Activated CD4-positive, alpha-beta T cell treated with anti-CD3 and anti-CD28 coated beads, Interleukin-2, Interleukin-6, amounts not matched to agents 100 ng/mL and 50 ng/mL, durations not matched to agents 16 hours and 8 hours (primary cell): ENCODE measurements at places on chromosomes 3 and 15.
A peak's percentile ranks its signal among the peaks of the same experiment; 100 is the strongest.

GRCh38 chr15:49826640-49827234 lies 205.9 kb downstream of the DTWD1 start:
- DNase-seq, result no peak

DNA sequence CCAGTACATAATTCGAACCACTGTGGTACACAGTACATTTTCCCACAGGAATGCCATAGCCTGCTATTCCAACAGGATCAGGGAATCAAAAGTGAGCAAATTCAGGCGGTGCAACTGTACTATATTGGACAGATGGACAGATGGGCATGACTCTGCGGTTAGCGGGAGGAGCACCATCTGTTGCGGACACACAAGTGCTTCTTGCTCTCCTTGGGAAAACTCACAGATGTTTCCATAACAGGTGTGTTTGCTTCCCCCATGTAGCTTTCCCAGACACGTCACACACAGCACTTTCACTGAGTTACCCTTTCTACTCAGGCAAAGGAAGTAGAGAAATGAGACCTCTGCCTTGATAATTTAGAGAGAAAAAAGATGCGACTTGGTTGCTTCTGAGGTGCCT lies 325.1 kb upstream of the THBS1 start:
- no peak for DNase-seq

- DNase-seq, result peak; percentile 13
Measured at GRCh38 chr3:71425491-71426071, 157.9 kb downstream of the FOXP1 start.

DNA sequence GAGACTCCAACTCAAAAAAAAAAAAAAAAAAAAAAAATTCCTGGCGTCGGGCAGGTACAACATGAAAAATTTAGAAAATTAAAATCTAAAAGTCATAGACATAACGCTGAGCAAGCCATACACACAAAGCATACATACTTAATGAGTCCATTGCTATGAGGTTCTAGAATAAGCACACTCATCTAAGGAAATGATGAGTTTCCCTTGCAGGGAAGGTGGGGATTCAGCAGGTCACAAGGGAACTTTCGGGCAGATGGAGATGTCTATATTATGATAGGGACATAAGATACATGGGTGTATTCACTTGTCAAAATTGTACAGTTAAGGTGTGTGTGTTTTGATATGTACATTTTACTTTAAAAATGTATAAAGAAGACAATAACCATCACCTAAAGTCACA lies 120.2 kb upstream of the LIPC start:
- DNase-seq, result no peak

GRCh38 chr3:40580494-40581091 lies 55.8 kb downstream of the ZNF621 start:
- peak; percentile 73 for DNase-seq

DNA sequence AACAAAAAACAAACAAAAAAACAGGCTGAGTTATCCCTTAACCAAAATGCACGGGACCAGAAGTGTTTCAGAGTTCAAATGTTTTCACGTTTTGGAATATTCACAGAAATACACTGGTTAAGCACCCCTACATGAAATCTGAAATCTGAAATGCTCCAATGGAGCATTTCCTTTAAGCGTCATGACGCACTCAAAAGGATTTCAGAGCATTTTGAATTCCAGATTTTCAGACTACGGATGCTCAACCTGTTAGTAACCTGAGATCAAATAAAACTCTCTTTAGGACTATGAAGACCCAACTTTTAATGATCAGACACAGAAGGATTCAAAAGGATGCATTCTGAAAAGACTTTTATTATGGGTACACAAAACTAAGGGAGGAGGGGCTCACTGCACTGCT lies 9.6 kb downstream of the CLPX start:
- no peak for DNase-seq

DNA sequence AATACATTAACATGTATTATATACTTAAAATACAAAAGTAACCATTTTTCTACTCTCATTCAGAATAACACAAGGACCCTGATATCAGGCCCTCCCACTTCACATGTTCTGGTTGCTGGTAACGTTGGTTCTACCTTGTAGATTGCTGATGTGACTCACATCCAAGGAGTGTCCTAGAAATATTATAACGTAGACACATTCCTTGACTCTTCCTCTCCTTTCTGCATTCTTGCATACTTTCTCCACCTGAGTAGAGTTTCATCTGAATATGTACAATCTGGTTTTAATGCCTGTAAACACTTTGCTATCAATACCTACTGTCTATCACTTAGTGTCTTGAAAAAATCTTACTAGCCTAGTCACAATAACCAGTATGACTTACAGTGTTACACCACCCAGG lies 35.0 kb upstream of the NEDD4 start:
- no peak for DNase-seq

GRCh38 chr15:51038974-51039319 lies 55.8 kb downstream of the TNFAIP8L3 start:
- no peak for DNase-seq

DNA sequence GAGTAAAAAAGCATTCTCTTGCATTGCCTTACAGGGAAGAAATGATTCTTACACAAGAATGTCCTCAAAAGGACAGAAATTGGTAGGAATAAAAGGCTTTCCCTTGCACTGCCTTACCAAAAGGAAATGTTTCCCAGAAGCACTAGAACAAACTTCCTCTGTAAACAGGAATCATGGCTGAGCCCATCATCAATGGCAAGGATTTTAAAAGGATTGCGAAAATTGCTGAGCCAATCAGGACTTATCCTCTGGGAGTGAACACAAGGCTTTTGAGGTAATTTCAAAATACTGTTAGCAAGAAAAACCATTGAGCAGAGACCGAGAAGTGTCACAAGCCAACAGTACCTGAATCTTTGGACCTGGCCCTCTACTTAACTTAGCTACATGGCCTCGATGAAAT lies 897.3 kb downstream of the ROBO1 start:
- DNase-seq, result no peak

GRCh38 chr15:77076323-77076915 lies 5.5 kb upstream of the TSPAN3 start:
- no peak for DNase-seq

DNA sequence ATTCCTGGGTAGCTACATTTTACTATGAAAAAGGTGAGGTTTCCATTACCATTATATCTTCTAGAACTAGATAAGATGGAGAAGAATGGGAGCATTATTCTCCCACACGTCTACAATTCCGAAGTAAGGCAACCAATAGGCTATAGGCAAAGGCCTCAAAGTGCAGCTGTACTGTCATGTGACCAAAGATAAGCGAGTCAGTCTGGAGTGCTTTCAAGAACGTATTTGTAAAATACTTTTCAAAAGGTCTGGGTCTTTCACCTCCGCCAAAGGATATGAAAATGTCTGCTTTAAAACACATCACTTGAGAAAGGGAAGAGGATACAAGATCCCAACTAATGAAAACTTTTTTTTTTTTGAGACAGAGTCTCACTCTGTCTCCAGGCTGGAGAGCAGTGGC lies 9.9 kb downstream of the CCPG1 start:
- DNase-seq, result no peak

DNA sequence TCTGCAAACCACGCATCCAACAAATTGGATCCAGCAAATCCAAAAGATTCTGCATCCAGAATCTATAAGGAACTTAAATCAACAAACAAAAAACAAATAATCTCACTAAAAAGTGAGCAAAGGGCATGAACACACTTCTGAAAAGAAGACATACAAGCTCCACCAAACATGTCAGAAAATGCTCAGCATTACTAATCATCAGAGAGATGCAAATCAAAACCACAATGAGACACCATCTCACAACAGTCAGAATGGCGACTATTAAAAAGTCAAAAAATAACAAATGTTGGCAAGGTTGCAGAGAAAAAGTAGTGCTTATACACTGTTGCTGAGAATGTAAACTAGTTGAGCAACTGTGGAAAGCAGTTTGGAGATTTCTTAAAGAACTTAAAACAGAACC lies 21.6 kb upstream of the SLC25A36 start:
- no peak for DNase-seq

DNA sequence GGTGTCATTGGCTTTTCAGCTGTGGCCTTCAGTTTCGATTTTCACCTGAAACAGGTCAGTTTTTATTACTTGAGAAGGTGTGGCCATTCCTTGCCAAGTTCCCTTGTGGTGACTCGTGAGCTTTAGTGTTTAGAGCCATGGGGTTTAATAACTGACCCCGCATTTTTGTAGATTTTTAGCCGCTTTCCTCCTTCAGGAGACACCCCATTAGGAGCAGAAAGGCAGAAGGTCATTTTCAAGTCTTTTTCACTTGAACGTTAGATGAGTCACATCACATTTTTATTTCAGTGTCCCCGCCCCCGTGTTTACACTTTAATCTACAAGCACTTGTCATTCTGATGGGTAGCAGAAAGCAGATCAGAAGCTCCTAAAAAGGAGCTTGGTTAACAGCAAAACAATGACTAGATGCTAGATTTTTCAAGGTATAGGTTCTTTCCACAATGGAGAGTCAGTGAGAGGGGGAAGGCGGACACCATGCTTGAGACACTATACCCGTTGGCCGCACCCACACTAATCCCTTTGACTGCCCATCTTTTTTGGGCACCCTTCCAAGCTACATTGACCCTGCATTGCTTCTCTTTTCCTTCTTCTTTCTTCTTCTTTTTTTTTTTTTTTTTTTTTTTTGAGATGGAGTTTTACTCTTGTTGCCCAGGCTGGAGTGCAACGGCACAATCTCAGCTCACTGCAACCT lies 132.7 kb downstream of the GHSR start:
- peak; percentile 16 for DNase-seq

DNA sequence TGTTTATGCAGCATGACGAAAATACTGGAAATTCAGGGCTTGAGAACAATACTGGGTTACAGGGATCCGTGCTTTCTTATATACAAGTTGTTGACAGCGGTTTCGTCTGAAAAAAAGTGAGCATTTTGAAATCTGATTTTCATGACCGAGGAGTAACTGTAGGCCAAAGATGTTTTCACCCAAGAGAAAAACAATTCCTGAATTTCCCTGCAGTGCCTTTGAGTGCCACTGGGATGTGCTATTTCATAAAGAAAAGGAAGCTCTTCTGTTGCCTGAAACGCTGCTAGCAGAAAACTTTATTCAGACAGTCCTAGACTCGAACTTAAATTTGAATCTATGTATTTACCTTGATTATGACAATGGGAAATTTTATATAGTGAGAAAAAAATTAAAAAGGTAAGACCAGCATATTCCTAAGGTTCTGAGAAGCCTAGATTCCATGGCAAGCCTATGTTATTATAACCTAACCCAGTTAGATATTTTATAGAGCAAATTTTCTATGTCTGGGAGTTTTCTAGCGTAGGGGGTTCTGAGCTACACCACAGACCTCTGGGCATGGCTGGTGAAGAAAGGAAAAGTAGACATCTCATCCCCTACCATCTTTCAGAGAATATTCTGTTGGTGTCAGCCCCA lies 30.2 kb downstream of the KCNAB1 start:
- DNase-seq, result peak; percentile 45

DNA sequence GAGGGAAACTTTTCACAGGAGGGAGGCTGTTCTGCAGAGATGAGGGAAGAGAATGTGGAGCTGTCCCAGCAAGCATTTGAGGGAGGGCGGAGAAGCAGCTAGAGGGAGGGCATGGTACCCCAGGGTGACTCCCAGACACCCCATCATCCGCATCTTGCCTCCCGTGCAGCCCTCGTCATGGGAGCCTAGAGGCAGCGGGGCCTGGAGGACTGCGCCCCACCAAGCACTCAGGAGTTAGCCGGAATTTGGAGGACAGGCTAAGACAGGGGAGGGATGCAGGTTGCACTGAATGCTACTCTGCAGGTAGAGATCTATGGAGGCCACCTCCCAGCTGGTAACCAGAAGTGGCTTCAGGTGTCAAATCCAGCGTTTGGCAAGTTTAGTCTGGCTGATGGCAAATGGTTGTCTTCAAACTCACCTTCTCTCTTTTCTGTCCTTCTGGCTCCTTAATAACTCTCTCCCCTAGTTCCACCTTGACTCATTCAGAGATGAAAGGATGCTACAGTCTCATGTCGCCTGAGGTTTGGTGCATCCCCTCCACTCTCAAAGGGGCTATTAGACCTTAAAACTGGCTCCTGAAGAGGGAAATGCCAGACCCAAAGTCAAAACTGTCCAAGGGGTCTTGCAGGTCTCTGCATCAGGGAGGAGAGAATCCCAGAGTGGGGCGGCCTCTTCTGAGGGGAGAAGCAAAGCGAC lies 155.9 kb upstream of the TLE3 start:
- DNase-seq, result no peak

DNA sequence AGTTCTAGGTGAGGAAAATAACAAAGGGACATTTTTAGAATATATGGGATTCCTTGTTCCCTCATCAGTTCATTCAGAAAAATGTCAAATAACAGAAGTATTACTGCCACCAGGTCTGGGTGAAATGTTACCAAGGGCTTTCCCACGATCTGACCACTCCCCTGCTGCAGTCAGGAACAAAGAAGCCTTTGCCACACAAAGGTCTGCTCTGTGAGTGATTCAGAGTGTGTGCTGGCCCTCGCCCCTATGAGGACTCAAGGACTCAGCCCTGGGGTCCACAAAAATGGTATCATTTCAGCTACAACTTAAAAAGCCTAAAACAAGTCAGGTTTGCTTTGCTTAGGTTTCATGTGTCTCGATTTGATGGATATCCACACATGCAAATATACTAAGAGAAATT lies 5.0 kb downstream of the MKRN3 start:
- DNase-seq, result no peak

GRCh38 chr15:57692709-57693108 lies 13.8 kb upstream of the POLR2M start:
- no peak for DNase-seq

GRCh38 chr3:108669208-108669607 lies 79.7 kb downstream of the DZIP3 start:
- DNase-seq, result no peak

- DNase-seq, result no peak
Measured at GRCh38 chr15:80660119-80660518, 35.0 kb upstream of the ABHD17C start.

DNA sequence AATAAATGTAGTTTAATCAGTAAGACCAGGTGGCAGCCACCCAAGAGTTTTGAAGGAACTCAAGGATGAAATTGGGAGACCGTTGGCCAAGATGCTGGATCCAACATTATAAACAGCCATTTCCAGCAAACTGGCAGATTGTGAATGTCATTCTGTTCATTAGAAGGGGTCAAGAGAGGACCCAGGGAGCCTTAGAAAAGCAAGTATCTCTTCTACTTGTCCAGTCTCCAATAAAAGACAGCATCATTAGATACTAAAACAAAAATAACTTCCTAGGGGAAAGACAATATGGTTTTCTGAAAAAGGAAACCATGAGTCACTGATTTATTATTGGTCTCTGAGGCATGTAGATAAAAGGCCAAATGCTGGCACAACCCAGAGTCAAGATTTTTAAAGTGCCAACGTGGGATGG lies 67.9 kb downstream of the GADL1 start:
- no peak for DNase-seq
